Nucleus accumbens (tissue), 56 donors: ENCODE measurements at places on chromosomes 4 and X.
A peak's percentile ranks its signal among the peaks of the same experiment; 100 is the strongest.

DNA sequence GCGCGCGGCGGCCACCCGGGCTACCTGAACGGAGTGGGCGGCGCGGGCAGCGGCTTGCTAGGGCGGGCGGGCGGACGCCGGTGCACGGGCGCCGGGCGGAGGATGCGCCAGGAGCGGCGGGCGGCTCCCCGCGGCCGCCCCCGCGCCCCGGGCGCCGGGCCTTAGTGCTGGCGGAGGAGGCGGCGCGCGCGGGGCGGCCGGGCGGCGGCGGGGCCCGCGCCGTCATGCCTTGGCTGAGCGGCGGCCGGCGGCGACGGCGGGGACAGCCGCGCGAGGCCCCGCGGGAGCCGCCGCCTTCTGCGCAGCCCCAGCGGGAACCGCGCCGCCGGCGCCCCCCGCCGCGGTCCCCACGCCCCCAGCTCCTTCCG, 48.2 kb downstream of the CLDN34 start:
- no peak for DNase-seq

- no peak for DNase-seq
Observed at GRCh38 chrX:137427816-137428215, 138.1 kb upstream of the ZIC3 start.

DNA sequence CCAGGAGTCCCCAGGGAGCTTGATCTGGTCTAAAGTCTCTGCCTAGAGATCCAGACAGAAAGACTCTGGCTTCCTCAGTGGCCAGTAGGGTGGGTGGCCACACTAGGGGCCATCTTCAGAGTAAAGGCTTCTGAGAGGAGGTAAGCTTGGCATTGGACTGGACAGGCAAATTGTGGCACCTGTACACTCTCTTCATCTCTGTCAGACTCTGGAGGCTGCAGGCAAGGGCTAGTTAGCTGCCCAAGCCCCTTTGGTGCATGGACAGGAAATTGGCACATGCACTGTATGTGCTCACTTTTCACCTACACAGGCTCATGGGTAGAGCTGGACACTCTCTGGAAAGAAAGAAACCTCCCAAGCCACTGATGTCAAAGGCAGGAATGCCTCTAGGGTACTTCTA, 142.8 kb downstream of the PJA1 start:
- no peak for DNase-seq

GRCh38 chr4:173332963-173333657, 1.0 kb downstream of the HMGB2 start:
- no peak for DNase-seq

DNA sequence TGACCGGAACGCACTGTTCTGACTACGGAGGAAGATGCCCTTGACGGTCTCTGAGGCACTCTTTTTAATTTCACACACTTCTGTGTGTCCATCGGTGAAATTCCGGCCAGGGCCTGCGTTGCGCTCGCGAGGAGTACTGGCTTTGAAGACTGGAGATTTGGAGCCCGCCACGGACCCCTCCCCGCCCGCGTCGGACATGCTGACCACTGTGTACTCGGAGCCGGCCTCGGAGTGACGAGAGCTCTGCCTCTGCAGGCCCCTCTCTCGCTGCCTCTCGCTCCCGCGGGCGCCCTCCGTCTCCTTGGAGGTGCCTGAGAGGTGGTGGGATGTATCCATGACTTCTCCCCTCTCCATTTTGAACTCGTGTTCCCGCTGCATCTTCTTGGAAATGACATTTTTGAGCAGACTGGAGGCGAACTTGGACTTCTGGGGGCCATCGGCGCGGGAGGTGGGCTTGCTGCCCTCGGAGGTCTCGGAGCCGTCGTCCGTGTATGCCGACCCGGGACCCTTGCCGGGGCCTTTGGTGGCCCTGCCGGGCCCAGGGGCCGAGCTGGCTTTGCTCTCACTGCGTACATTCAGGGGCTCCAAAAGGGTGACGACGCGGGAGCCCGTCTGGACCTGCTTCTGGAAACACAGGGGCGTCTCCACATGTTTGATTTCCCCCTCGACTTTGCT, 5.7 kb downstream of the C4orf54 start:
- DNase-seq: no peak

DNA sequence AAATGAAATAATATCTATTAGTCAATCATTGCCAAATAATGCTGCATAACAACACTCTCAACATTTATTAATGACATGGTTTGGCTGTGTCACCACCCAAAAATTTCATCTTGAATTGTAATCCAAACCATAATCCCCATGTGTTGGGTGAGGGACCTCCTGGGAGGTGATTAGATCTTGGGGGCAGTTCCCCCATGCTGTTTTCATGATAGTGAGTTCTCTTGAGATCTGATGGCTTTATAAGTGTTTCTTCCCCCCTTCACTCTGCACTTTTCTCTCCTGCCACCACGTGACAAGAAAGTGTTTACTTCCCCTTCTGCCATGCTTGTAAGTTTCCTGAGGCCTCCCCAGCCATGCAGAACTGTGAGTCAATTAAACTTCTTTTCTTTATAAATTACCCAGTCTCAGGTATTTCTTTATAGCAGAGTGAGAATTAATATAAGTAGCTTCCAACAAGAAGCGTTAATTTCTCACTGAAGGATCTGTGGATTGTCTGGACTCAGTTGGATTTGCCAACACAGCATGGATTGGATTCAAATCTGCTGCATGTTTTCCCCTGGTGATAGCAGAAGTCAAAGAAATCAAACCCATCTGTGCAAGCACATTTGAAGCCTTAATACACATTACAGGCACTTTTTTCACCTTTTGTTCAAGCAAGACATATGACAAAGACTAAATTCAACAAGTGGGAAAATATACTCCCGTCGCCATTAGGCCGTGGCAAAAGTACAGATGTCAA, 216.6 kb downstream of the PDGFC start:
- DNase-seq: no peak

GRCh38 chr4:5711479-5712184, 631 bp downstream of the EVC start:
- DNase-seq: no peak

GRCh38 chr4:129379429-129379828, 283.5 kb downstream of the C4orf33 start:
- DNase-seq: no peak

DNA sequence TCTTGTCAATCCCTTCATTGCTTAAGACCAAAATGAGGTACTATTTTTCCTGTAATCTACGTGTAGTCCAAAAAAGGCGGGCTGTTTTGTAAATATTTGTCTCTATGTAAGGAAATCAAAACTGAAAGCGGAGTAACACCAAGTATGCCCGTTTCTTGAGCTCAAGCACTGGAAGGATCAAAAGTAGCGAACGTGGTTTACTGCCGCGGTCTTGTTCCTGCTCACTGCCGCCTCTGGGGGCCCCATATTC, 71.5 kb downstream of the AFF1 start:
- no peak for DNase-seq

GRCh38 chr4:2762048-2762447, 5.9 kb upstream of the TNIP2 start:
- DNase-seq: no peak

- DNase-seq: no peak
Observed at GRCh38 chrX:57674861-57675260, 5.2 kb downstream of the NLRP2B start.

DNA sequence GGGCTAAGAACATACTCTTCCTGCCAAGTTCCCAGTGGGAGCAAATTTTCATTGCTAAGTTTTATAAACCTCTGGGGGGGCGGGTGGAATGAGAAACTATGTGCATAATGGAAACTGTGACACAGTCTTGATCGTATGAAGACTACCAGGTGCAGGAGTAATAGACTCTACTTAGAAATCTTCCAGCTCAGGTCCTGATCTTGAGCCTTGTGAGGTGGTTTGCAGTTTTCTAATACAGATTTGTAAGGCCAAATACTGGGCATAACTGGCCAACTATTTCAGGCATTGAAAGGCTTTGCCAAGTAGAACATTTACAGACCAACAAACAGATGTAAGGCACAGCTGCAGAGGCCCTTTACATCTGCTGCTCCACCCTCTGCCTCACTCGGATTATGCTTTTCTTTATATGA, 89.7 kb upstream of the CBR4 start:
- DNase-seq: no peak

GRCh38 chr4:153074936-153075630, 129.2 kb upstream of the TRIM2 start:
- DNase-seq: no peak

GRCh38 chr4:55466001-55466400, 70.2 kb downstream of the TMEM165 start:
- DNase-seq: no peak

- DNase-seq: no peak
Observed at GRCh38 chr4:24642981-24643547, 58.7 kb upstream of the DHX15 start.

DNA sequence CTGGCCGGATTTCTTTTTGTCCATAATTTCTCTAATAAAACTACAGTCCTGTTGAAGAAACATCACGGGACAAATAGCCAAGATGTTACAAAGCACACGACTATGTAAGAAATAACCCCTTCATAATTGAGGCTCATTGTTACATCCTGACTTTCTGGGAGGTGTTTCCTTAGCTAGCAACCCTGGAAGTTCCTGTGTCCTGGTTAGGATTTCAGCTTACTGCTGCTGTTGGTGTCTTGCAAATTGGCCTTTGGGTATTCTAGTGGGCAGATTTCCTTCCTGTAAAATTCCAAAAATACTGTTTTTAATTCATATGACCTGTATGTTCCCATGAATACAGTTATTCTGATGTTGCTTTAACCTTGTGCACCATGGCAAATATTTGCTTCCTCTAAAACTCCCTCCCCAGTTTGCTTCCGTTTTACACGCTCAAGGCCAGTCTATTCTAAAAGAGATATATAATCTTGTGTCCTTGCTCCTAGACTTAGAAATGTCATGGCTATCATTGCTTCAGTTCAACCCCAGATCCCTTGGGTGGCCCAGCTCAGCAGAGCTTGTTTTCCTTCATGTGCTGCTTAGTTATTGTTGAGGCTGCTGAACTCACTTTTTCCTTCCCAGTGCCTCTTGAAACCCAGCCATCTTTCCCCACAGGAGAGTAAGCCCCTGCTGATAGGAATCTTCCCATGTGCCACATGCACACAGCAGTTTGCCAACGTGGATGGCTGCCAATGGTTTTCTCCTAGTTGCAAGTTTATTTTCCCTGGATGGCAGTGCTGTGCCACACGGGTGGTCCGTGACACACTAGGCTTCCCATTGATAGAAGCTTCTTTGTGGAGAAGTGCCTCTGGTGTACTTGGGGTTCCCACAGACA, 75.8 kb downstream of the TSPAN7 start:
- peak; percentile 59 for DNase-seq

DNA sequence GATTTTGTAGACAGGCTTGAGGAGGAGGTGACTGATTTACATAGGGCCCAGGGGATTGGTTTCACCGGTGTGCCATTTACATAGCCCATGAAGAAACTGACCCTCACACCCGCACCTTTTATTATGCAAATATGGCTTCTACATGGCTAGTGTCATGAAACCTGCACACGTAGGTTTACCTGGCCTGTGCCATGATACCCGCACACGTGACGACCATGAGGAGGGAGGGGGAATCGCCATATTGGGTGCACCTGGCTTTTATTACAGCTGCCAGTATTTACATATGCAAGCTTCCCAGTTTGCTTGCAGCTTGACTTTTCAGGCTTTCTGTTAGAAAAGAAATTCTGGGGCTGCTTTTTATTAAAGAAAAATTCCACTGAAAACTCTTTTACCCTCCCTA, 359.7 kb downstream of the ADAM29 start:
- DNase-seq: no peak

DNA sequence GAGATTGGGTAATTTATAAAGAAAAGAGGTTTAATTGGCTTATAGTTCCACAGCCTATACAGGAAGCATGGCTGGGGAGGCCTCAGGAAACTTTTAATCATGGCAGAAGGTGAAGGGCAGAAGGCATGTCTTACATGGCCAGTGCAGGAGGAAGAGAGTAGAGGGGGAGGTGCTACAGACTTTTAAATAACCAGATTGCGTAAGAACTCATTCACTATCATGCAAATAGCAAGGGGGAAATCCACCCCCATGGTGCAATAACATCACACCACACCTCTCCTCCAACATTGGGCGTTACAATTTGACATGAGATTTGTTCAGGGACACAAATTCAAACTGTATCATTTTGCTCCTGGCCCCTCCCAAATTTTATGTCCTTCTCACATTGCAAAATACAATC, 353.8 kb upstream of the PABPC5 start:
- DNase-seq: no peak

- DNase-seq: no peak
Observed at GRCh38 chrX:134191281-134191680, 45.7 kb upstream of the CCDC160 start.

GRCh38 chr4:108483079-108483478, 137.3 kb upstream of the RPL34 start:
- DNase-seq: no peak

DNA sequence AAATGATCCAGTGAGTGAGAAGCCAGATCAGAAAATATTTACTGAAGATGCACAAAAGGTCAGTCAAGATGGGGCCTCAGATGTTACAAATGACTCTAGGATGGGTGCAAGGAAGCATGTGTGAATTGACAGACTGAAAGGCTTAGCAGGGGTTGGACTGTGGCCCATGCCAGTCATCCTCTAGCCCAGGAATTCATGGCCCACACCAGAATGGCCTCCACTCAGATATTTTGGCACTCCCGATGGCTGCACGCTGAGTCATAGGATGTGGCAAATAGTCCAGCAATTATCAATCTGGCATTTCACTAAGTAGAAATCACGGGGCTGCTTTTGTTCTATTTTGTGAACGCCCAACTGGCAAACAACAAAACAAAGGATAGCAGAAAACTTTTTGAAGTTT, 406.5 kb downstream of the IQCM start:
- DNase-seq: no peak

DNA sequence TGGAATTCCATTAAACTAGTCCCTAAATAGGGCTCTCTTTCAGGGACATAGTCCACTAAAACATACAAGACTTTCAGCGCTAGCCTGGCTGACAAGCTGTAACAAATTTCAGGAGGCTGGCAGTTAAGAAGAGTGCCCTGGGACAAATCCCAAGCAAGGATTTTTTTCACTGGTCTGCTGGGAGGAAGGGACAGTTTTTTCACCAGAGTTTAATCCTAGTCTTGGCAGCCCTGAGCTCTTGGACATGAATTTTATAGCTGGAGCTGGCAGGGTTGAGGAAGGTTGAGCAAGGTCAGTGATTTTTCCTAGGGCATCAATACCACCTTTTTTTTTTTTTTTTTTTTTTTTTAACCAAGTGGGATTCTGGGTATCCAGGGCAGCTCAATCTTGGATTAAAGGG, 184.4 kb downstream of the SH2D1A start:
- DNase-seq: no peak

- no peak for DNase-seq
Observed at GRCh38 chrX:37076983-37077382, 68.8 kb downstream of the FAM47C start.

DNA sequence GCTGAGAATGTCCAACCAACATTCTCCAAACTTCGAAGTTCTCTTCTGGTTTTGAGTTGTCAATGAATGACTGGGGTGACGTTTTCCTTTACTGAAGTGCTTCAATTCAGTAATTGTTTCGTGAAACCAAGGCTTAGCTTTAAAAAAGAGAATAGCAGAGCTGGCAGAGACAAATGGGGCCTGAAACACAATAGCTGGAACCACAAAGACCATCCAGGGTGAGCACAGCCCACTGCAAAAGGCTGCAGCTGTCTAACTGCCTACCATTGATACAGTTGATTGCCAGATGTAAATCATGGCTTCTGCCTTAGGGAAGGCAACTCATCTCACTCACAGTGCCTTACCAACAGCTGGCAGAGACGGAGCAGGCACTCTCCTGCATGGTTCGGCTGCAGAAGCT, 78.7 kb upstream of the ZNF518B start:
- DNase-seq: no peak
